ENCODE measurements at places on chromosomes 16 and 17.
A peak's percentile ranks its signal among the peaks of the same experiment; 100 is the strongest.

DNA sequence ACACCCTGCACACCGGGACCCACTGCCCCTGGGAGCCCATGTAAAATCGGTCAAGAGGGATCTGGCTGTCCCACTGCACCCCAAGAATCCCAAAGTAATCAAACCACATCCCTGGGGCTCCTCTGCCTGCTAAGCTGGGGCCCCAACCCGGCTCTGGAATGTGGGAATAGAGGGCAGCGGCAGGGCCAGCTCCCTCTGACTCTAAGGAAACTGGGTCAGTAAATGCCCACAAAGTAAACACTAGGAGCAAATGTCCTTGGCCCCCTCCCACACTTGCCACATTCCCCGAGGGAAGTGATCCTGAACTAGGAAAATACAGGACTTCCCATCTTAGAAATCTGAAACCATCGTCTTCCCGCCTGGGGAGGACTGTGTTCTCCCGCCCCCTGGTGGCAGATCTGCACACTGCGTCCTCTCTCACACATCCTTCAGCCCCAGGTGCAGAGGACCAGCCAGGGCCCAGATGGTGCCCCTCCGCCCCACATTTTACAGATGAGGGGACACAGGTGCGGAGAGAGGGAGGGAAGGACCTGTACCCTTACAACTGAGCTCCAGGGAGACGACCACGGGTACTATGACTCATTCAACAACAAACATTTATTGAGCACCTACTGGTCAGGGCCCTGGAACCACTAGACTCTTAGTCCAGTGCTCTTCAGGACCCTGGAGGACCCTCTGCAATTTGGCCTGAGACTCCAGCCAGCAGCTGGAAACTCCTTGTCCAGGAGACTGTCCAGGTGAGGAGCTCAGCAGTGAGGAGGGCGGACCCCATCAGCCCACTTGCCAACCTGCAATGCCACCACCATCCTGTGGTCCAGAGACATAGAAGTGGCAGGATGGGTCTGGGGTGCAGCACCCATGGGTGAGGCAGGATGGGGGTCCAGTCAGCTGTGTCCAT is 10.1 kb downstream of the P3H4 start:
- peak; percentile 89 for DNase-seq

- no peak for DNase-seq
Observed at GRCh38 chr17:37828651-37829124, 83.8 kb upstream of the HNF1B start.

GRCh38 chr16:20822521-20823325 is 16.4 kb downstream of the REXO5 start:
- no peak for DNase-seq

- DNase-seq, result no peak
Observed at GRCh38 chr17:36647636-36648035, 46.3 kb downstream of the MRM1 start.

DNA sequence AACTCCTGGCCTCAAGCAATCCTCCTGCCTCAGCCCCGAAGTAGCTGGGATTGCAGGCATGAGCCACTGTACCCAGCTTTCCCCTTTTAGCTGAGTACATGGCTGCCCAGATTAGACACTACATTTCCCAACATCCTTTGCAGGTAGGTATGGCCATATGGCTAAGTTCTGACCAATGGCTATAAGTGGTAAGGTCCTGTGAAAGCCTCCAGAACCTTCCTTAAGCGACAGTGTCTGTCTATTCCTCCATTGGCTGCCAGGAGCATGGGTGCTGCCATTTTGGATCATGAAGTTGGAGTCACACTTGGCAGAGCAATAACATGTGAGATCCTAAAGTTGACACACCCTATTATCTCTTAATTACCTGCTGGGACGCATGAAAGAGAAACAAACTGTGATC is 24.4 kb upstream of the CRHR1 start:
- DNase-seq, result no peak

- peak; percentile 53 for DNase-seq
Observed at GRCh38 chr16:30112197-30113030, 923 bp downstream of the GDPD3 start.

- DNase-seq, result no peak
Observed at GRCh38 chr17:20314834-20315233, 152.5 kb downstream of the LGALS9B start.

GRCh38 chr16:11169641-11170040 is 86.4 kb downstream of the SOCS1 start:
- no peak for DNase-seq

DNA sequence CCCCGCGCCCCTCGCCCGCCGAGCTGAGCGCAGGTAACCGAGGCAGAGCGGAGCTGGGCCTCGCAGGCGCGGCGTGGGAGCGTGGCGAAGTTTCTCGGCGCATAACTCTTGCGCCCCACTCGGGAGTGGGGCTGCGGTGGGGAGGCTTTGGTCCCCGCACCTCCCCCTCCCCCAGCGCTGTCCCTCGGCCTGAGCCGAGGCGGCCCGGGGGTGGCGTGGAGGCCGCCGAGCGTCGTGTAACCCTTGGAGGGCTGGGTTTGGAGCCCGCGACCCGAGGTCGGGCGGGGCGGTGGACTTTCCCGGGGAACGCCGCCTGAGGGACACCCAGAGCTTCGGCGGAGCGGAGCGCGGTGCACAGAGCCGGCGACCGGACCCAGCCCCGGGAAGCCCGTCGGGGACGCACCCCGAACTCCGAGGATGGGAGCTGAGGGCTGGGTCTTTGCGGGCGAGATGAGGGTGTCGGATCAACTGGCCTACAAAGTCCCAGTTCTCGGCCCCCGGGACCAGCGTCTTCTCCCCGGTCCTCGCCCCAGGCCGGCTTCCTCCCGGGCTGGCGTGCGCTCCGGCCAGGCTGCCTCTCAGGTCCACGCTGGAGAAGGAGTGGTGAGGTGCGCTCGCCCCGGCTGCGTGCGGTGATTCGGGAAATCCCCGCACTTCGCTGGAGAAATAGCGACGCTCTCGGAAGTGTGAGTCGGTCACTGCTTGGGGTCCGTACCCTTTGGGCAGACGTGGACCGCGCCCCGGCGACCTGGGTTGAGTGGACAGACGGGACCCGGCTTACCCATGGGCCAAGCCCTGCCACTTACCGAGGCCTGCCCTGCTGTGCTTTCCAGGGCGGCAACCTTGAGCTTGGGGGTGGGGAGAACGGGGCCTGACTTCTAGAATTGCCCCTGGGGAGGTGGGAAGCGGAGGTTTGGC is 168.4 kb downstream of the RAB11FIP4 start:
- no peak for DNase-seq

DNA sequence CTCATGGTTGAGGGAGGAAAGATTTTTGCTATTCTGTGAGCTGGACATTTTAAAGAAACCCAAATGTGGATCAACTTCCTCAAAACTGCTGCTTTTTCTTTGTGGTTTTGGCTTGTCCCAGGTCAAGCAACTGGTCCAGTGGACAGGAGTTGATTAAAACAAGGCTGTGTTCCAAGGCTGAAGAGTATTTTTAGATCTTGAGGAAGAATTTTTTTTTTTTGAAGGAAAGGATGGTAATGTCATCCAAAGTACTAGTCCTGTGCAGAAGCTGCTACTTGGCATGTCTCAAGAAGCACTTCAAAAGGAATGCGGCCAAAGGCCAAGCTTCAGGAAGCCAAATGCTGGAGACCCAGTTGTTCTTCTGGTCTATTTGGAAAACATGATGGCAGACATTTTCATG is 8.0 kb upstream of the MYH2 start:
- no peak for DNase-seq

GRCh38 chr16:68355447-68356248 is 44.8 kb downstream of the PRMT7 start:
- DNase-seq, result no peak

DNA sequence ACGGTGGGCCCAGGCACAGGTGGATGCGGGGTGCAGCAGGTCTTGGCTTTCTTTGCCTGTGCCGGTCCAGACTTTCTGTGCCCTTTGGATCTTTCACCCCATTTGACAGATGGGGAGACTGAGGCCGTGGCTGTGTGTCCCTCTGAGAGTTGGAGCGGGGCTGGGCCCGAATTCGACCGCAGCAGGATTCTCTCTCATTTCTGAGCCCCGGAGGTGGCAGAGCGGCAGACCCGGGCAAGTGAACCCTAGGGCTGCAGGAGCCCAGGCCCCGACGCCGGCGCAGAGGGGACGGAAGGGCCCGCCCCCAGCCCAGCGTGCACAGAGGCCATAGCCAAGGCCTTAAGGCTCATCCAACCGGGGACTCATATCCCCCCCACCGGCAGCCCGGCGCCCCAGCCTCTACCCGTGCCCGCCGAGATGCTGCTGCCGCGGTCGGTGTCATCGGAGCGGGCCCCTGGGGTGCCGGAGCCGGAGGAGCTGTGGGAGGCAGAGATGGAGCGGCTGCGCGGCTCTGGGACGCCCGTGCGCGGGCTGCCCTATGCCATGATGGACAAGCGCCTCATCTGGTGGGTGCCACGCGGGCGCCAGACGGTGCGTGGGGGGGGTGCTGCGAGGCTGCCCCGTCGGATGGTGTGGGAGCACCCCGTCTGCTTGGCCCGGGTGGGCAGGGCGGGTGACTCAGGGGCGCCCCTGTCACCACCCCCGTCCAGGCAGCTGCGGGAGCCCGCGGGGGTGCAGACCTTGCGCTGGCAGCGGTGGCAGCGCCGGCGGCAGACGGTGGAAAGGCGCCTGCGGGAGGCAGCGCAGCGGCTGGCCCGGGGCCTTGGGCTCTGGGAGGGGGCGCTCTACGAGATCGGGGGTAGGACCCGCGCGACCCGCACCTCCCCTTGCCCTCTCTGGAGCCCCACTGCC is 857 bp downstream of the TMC8 start:
- DNase-seq, result no peak

- peak; percentile 46 for DNase-seq
Observed at GRCh38 chr17:78986649-78987328, 7.1 kb upstream of the LGALS3BP start.

DNA sequence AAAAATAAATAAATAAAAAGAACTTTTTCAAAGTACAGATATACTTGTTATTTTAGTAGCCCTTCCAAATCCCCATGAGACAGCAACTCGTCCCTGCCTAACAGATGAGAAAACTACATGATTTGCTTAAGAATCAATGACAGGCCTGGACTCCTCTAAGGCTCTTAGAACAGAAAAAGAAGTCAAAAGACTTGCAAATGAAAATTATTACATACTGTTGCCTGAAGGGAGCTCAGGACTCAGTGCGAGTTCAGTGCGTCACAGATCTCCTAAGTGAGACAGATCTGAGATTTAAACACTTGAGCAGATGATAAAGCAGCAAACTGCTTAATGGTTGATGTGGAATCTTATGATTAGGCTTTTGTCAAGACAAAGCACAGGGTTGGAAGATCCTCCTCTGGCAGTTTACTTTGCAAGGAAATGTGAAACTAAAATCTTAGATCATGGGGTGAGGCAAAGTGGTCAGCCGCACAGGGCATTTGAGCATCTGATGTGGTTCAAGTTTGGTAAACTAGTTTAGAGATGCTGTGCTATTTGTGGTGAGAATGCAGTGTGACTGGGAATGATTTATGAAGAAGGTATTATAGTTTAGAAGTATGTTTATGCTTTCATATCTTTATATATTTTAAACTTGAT is 138.1 kb downstream of the TRIM37 start:
- DNase-seq, result no peak

DNA sequence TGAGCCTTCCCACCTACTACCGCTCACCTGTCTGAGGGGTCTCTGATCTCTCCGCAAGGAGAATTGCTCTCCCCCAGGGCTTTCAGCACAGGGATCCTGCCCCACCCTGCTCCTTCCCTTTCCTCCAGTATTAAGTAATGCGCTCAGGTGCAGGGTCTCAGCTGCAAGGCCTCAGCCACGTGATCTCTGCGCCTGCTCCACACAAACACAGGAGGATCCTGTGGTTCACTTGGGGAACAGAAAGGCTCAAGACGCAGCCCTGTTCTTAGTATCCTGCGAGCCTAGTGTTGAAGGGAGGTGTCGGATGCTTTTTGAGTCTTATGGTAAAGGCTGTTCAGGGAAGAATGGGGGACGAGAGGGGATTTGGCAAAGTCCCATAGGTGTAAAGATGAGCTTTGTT is 41.6 kb upstream of the GCSH start:
- DNase-seq, result no peak

GRCh38 chr17:82244413-82245133 is 15.7 kb downstream of the SLC16A3 start:
- DNase-seq, result peak; percentile 58

- DNase-seq, result no peak
Observed at GRCh38 chr17:82444284-82444893, 6.2 kb downstream of the CYBC1 start.

- no peak for DNase-seq
Observed at GRCh38 chr16:58329135-58329534, 34.3 kb upstream of the PRSS54 start.

GRCh38 chr17:57071991-57072944 is 12.8 kb upstream of the AKAP1 start:
- DNase-seq, result no peak

DNA sequence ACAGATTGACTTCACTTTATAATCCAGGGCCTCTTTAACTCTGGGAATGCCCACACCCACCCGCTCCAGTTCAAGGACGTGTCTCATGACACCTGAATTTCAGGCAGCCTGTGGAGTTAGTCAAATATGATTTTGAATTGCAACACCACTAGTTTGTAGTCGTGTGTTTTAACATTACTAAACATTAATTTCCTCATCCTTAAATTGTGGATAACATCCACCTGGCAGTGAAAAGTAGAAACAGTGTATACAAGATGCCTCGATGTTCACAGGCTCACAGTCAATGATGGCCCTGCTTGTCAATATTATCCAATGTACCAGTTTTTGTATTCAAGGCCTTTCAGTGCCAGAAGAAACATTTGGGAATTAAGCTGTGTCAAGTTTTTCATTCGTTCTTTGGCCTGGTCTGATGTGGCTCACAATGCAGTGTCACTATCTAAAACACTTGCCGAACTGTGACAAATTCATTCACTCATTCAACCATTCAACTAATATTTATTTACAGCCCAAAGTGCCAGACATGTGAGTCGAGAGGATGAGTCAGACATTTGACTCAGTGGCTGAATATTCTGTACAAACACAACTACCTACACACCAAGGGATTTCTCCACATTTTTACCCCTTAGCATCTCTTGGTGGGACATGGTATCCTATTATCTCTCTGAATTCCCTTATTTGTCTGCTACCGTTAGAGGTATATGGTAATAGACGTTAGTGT is 1.4 kb downstream of the MEIOB start:
- no peak for DNase-seq

DNA sequence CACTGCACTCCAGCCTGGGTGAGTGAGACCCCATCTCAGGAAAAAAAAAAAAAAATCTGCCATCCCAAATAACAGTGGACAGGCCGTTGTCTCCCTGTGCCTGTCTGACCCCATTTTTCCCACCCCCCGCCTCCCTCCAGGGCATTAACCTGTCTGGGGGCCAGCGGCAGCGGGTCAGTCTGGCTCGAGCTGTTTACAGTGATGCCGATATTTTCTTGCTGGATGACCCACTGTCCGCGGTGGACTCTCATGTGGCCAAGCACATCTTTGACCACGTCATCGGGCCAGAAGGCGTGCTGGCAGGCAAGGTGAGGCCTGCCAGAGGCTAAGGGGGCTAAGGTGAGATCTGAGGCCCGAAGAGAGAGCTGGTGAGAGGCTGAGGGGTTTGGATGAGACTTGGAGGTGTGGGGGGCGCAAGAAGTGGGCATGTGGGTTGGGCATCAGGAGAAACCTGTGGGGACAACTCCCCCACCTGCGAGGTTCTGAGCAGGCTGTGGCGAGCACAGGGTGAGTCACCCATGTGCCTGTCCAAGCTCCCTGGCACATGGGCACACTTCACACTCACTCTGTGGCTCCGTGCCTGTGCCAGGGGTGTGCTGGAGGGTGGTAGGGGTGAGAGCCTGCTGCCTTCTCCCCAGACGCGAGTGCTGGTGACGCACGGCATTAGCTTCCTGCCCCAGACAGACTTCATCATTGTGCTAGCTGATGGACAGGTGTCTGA is 34.7 kb downstream of the ANKRD40 start:
- DNase-seq, result no peak
